ENCODE measurements at places on chromosomes 16 and 17.

- peak; percentile 82 for DNase-seq
These were observed 11.3 kb upstream of the MLLT6 start for GRCh38 chr17:38693700-38694329.

- no peak for DNase-seq
These were observed 9.2 kb downstream of the C17orf67 start for GRCh38 chr17:56824503-56824902.

- no peak for DNase-seq
These were observed 606 bp downstream of the THAP11 start for GRCh38 chr16:67842509-67843342.

DNA sequence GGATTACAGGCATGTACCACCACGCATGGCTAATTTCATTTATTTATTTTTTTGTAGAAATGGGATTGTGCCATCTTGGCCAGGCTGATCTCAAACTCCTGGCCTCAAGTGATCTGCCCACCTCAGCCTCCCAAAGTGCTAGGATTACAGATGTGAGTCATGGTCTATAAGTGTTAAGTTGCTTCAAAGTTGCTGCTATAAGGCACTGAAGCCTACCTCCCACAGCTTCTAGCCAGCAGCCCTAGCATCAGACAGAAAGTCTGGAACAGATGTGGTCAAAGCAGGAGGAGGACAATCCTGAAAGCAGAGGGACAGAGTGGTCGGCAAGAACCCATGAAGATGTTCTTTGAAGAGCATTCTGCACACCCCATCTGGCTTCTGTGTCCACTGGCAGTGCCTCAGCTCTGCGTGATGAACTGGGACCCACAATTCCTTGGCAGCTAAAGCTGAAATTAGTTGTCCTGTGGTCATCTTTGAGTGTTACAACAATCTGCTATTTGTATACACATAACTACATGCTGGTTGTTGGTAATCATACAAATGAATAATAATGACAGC lies 11.2 kb downstream of the MAP3K14 start:
- DNase-seq: no peak

DNA sequence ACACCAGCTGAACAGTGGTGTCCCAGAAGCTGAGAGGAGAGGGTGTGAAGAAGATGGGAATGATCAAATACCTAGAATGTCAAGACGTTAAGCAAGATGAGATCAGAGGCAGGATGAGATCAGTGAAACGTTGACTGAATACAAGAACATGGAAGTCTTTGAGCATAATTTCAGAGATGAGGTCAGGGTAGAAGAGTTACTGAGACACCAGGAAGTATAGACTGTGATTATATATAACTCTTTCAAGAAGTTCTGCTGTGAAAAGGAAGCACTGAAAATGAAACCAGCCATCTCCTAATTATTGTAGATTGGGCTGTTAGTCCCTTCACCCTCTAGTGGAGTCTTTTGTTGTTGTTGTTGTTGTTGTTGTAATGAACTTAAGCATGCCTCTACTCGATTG lies 9.1 kb downstream of the SHCBP1 start:
- no peak for DNase-seq

DNA sequence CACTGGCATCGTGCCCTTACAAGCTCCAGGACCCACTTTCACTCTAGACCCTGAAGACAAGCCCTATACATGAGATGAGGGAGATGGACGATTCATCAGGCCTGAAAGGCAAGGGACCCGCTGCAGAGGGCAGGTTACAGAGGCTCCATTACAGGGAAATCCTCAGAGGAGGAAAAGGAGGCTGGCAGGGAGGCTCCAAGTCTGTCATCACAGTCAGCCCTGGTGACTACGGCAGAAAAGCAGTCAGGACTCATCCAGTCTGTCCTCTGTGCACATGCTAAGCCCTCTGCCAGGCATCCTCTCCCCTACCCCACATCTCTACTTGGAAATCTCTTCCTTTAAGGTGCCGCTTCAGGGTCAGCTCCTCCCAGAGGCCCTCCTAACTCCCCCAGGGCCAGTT lies 197.7 kb upstream of the CDH5 start:
- no peak for DNase-seq
